Activated CD4-positive, alpha-beta T cell treated with anti-CD3 and anti-CD28 coated beads for 24 hours (primary cell): ENCODE measurements at places on chromosomes 6 and 20.

GRCh38 chr20:38603286-38603685 lies 1.7 kb downstream of the ARHGAP40 start:
- DNase-seq, result no peak

- DNase-seq, result no peak
Measured at GRCh38 chr6:22112461-22112860, 184.4 kb downstream of the PRL start.

- DNase-seq, result no peak
Measured at GRCh38 chr6:148112851-148113319, 229.8 kb upstream of the SASH1 start.

- peak; percentile 52 for DNase-seq
Measured at GRCh38 chr6:45163952-45164766, 164.0 kb upstream of the RUNX2 start.

DNA sequence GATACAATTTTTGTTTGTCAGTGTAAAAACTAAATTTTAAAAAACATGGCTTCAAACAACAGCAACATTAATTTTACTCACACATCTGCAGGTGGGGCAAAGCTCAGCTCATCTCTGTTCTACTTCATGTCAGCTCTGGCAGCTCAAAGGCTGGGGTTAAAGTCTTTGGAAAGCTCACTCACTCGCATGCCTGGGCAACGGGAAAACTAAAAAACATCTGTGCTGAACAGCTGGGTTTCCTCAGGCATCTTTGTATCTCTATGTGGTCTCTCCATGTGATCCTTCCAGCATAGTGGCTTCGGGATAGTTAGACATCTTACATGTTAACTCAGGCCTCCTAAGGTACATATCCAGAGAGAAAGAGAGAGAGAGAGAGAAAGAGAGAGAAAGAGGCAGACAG lies 499.6 kb downstream of the RFPL4B start:
- no peak for DNase-seq

DNA sequence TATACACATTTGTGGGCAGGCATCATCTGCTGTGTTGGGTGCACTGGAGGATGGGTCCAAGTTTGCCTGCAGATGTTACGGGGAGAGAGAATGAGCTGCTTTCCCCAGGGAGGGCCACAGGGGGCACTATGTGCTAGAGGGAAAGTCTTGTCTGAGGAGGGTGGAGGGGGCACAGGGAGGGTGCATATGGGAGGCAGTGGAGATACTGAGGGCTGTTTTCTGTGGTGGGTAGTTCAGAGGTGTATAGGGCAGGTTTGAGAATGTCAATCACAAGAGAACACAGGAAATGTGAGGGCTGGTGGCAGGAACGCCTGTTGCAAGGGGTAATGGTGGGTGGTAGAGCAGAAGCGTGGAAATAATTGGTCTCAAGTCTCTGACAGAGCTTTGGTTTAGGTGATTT lies 7.7 kb upstream of the PTPRA start:
- peak; percentile 32 for DNase-seq

DNA sequence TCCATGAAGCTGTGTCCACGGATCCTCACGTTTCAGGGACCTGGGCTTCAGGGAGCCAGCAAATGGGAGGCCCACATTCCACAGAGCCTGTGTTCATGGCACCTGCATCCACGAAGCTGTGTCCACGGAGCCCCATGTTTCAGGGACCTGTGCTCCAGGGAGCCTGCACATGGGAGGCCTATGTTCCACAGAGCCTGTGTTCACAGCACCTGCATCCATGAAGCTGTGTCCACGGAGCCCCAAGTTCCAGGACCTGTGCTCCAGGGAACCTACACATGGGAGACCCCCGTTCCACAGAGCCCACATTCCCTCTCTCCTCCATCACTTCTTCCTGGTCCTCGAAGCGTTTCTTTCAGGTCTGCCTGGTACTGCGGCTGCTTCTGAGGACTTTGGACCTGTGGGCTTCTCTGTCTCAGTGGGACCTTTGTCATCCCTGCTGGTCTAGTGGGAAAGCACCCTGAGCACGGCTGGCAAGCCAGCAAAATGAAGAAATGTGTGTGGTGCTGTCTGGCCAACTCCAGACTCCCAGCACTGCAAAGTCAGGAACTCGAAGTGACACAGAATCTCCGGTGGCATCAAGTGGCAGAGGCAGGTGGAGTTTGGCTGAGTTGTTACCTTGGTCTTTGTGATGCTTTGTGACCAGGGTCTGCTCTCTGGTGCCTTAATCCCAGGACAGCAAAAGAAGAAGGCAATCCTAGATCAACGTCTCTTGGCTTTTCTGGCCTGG lies 245.9 kb downstream of the DLL1 start:
- no peak for DNase-seq

DNA sequence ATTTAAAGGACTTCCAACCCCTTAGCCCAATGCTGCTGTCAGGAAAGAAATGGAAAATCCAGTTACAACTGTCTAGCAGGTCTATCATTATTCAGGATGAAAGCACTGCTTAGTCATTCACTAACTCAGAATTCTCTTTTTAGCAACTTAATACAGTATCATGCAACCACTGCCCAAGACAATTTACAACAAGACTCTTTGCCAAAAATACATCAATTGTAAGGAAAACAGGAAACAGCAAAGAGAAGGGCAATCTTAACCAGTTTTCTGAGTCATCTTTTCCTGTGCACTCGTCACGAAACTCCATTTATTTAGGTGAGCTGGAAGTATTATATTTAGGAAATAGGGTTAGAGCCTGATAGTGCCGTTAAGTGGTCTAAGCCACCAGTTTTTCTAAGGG lies 1197.7 kb upstream of the CITED2 start:
- DNase-seq, result no peak

- no peak for DNase-seq
Measured at GRCh38 chr20:32975698-32976674, 28.2 kb downstream of the SUN5 start.

- DNase-seq, result no peak
Measured at GRCh38 chr6:6870921-6871320, 236.8 kb upstream of the RREB1 start.

- no peak for DNase-seq
Measured at GRCh38 chr6:81689580-81689979, 62.9 kb downstream of the TENT5A start.

DNA sequence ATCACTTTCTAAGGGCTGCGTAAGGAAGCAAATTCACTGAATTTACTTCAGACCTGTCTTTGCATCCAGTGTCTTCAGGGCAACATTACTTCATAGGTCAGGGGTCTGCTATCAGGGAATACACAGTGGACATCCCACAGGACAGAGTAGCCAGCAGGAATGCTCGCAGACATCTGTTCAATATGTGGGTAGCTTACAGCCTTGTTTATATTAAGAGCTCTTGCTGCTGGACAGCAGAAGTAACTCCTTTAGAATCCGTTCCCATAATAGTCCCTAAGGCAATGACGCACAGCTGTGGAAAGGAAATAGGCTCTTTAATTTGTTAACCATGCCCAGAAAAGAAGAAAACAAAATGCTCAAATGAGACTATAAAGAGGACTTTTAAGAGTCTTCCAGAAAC lies 198.7 kb downstream of the MOXD1 start:
- no peak for DNase-seq

DNA sequence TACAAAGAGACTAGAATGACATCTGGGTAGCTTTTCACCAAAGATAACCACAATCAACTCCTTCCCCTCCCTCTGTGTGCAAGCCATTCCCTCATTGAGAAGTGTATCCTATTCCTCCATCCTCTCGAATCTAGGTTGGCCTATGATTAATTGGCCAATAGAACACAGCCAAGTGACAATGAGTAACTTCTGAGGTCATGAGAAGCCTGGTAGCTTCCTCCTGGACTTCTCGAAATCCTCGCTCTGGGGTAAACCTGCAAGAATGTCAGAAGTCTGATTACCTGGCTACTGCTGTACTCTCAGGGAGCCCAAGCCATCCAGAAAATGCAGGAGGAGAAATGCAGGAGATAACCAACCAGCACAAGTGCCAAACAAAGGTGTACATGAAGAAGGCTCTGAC lies 13.1 kb downstream of the ARHGAP18 start:
- no peak for DNase-seq

DNA sequence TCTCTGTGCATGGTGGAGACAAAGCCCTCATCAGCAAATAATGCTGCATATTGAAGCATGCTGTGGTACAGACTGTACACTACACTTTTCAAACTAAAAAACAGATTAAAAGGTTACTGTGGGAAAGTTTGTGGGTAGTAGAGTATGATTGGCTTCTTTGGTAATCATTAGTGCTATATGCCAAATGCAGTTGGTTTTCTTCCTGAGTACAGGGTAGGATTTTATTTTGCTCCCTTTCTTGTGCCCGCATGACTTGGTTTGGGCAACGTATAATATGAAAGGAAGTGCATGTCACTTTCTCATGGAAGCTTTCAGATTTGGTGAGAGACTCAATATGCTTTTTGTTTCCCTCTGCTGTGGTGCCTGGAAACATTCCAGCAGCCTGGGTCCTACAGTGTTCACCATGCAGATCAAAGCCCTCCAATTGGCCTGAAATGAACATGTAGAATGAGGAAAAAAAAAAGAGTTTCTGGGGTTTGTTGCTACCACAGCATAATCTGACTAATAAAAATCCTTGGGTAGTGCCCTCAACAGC lies 270.7 kb upstream of the ADGRB3 start:
- DNase-seq, result no peak

DNA sequence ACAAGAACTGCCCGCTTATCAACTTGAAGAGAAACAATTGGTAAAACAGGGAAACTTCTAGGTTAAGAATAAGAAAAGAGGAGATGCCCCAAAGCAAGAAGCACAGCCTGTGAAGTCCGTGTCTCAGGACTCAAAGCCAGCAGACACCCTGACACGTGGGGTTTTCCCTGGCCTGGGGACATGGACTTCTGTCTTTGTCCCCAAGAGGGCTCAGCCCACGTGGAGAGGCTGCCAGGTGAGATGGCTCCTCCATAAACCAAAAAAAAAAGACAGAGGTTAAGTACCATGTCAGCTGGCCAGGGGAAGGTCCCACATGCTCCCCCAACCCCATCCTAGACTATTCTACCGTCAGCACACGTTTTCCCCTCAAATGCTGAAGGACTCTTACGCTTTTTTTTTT lies 9.9 kb downstream of the SERPINB6 start:
- DNase-seq, result no peak

- DNase-seq, result no peak
Measured at GRCh38 chr6:2738373-2738979, 12.2 kb downstream of the MYLK4 start.

GRCh38 chr6:126300126-126300525 lies 39.8 kb upstream of the CENPW start:
- no peak for DNase-seq

DNA sequence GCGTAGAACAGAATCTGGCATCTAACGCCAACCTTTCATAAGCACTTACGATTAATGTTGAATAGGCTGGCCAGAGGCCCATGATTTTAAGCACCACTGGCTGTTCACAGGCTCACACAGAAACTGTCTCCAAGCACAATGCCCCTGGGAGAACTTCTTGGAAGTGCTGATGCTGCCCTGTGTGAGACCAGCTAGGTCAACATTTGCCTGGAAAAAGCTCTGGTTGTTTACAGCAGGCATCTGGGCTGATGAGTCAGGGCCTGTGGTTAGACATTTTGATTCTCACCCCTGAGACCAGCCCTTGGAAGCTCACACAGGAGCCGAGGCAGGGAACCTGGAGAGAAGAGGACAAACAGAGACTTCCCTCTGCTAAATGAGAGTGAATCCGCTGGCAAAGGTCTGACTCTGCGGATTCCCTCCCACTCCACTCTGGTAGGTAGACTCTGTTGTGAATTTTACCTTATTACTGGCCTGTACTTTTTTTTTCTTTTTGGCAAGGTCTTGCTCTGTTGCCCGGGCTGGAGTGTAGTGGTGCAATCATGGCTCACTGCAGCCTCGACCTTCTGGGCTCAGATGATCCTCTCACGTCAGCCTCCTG lies 6.8 kb upstream of the SULF2 start:
- no peak for DNase-seq

DNA sequence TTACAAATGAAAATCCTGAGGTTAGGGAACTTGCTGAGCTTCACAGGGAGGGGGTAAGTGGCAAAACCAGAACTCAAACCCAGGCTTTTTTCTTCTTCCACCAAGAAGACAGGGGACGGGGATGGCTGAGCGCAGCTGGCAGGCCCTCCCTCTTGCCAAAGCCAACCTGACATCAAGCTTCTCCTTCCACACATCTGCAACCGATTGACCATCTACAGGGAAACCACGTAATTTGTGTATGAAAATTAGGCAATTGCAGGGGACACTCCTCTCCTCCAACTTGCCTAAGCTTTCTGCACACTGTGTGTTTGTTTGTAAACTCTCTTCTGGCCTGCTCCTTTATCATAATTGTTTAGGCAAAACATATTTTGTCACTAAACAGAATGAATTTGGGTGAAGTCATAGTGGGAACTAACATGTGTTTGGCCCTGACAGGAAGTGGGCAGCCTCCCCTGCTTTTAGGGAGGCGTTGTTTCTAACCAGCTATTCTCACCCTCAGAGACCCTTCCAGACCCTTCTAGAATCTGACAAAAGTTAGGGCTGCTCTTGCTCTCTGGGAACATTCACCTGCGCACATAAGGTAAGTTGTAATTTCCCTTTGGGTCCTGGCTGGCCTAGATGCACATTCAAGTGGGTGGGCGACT lies 18.9 kb downstream of the ZNF831 start:
- no peak for DNase-seq

GRCh38 chr6:27679964-27680694 lies 207.2 kb upstream of the ZNF184 start:
- DNase-seq, result no peak

DNA sequence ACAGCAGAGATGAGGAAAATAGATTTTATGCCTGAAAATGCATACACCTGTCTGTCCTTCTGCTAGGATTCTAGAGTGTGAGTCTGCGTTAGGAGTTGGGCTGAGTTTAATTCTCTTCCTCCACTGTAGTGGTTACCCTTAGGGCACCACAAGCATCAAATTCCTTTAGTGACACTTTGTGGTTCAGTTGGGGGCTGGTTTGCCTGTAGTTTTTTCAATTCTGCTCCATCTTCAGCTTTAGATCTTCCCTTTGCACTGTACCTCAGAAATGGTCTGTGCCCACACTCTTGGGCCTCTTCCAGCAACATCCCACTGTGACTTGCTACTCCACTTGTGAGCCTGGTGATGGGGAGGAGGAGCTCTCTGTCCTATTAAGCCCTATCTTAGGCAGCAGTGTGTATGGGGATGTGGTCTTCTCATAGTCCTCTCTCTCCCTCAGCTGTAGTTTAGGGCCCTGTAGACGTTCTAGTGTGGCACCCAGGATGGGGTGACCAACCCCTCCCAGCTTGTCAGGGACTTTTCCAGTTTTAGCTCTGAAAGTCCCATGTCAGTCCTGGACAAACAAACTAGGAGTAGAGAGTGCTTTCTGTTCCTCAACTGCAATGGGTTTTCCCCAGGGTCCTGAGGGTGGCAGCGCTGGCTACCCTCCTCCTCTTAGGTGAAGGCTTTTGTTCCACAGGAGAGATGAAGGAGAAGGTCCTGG lies 19.7 kb upstream of the OGFRL1 start:
- no peak for DNase-seq

- no peak for DNase-seq
Measured at GRCh38 chr20:14698605-14699373, 361.4 kb upstream of the FLRT3 start.

DNA sequence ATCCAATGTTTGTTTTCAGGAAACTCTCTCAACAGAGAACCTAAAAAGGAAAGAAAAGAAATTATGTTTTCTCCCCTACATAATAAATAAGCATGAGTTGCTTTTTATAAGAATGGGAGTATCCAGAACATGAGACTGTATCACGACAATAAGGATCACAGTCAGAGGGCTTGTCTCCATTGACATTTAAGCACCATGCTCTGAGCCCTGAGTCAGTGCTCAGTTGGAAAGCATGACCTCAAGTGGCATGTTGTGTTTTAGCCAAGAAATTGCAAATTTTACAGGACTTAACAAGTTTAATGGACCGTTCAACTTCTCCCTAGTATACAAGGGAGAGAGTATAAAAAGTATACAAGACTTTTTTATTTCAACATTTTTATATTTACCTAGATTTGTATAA lies 431.6 kb downstream of the GJA1 start:
- no peak for DNase-seq
